ENCODE measurements at places on chromosomes 5 and 9.

DNA sequence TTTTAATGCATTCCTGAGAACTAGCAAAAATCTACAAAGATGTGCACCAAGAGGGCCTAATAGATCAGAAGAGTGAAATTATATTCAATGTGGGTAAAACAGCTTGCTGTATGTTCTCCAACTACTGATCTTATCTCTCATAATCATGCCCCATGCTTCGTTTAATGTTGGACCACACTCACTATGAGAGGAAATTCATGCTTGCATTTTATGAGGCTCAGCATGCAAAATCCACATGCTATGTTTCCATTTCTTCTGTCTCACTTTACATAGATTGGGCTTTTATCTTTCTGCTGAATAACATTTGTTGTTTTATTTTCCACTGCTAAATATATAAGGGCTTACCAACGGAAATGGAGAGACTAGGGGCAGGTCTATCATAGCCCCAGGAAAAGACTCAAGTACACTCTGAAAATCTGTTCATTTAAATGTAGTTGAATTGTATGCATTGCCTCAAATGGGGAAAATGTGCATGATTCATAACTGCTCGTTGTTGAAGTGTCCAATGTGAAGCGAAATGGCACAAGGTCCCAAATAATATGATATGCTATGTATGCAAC lies 474.2 kb downstream of the EFNA5 start:
- no peak for DNase-seq

- no peak for DNase-seq
These were observed 839.3 kb upstream of the ARRDC3 start for GRCh38 chr5:92222449-92222848.

- peak; percentile 65 for DNase-seq
These were observed 4.0 kb downstream of the RNF183 start for GRCh38 chr9:113298924-113299770.

GRCh38 chr9:33778700-33779351 lies 16.5 kb upstream of the PRSS3 start:
- peak; percentile 64 for DNase-seq

- DNase-seq, result no peak
These were observed 297.4 kb upstream of the ZNF608 start for GRCh38 chr5:125043781-125044391.

- no peak for DNase-seq
These were observed 238.7 kb downstream of the EFNA5 start for GRCh38 chr5:107431998-107432397.

- DNase-seq, result no peak
These were observed 1057.8 kb upstream of the WWC1 start for GRCh38 chr5:167233507-167234220.

- no peak for DNase-seq
These were observed 35.0 kb downstream of the RASGEF1C start for GRCh38 chr5:180173875-180174586.

DNA sequence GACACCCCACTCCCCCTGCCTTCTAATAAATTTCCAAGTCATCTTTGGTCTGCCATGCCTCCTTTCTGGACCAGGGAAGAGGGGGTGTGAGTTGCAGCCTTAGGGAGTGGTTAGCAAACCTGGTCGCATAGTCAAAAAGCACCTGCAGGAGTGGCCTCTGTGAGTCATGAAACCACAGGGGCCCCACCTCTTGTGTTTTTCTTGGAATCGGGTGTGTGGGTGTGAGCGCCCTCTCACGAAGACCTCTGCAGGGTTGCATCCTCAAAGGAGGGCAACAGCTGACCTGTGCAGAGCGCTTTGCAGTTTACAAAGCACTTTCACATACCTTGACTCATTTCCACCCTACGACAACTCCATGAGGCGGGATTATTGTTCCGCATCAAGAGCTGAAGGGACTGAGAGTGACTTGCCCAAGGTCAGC lies 36.8 kb upstream of the TEX48 start:
- no peak for DNase-seq

- no peak for DNase-seq
These were observed 177.3 kb upstream of the C9orf72 start for GRCh38 chr9:27750566-27750965.

DNA sequence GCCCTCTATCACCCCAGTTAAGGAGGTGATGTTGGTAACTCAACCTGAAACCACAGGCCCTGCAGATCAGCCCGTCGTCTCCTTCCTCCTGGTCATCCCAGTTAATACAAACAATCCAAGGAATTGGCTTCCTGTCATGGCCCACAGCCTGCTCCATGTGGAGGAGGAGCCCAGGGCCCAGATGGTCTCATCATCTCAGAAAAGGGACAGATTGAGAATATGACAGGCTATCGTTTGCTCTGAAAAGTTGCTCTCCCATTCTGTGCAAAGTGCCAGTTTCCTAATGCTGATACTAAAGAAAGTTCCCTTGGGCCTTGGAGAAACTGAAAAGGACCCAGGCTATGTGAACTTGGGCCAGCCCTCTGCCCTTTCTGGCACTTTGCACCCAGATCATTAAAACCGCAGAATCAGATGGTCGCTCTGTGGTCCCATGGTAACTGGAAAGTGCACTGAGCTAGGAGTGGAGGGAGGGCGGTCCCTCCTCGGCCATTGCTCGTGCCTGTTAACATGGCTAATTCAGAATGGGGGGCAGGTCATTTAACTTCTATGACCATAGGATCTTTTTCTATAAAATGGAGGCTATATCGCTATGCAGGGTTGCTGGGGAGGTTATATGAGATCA lies 675 bp upstream of the SPAAR start:
- DNase-seq, result no peak

DNA sequence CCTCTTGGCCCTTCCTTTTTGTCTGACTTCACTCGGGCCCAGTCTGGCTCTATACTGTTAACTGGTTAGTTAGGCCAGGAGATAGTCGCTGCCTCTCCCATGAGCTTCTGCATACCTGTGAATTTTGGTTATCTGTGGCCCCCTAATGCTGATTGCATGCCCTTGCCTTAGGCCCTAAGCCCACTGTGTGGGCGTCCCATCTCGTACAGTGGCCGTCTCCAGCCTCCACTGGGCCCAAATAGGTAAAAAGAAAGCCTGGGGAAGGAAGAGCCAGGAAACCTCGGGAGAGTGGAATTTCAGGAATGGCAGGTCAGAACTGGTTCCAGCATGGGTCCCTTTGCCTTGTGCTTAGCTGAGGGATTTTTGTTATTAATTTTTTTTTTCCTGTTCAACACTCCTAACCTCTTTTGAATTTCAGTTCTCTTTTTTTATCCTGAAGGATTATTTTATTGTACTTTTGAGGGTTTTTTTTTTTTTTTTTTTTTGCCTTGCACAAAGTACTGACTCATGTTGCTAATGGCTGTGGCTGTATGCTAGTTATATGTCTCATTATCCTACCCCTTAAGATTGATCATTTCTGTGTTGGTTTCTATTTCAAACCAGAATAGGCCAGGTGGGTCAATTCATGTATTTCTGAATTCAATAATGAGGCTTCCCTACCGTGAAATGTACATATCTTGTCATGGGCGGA lies 3.4 kb downstream of the PRRC2B start:
- DNase-seq, result no peak

DNA sequence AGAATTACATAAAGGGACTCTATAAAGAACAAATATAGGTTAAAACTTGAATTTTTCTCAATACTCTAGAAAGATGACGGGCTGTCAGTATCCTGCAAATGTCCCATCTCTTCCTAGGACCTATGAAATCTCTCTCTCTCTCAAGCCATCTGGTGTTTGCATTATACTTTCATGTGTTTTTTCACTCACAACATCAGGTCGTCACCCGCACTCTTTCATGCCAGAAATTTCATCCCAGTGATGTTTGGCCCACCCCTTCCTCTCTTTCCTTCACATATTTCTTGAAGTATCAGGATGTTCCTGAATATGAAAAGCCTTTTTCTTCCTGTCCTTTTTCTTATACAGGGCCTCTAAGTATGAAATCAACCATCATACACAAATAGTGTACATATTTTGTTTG lies 63.3 kb upstream of the GAS1 start:
- DNase-seq, result no peak

DNA sequence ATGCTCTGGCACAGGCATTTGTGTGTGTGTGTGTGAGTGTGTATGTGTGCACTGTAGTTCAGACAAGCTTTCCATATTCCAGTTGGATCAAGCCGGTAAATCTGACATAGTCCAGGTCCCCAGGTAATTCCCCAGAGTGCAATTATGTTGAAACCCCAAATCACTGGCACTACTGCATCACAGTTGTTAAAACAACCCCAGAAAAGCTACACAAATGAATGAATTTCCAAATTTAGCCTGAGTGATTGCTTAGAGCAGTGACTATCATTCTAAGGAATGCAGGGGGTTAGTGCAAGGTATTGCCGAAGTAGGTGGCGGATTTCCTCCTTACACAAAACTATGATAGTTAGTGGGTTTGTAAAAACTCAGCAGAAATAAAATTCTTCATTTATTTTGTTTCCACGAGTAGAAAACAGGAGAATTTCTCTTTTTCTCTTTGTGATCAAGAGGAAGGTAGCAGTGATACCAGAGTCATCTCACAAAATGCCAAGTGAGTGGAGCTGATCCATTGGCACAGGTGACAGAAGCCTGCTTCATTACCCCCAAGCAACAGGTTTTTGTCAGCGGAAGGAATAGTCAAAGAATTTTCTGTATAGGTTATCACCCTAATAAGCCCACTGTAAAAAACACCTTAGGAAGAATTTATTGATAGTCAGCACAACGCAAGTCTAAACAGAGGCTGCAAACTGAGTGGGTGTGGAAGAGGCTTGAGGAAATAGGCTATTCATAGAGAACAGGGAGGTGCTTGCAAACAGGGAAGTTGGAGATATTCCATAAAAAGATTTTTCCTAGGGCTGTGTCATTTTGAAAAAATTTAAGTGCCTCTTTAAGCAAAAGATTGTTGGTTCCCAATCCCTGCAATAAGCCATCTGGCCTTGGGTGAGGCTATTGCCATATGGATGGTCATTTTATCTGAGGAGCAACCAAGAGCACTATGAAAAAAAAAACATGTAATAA lies 385.1 kb downstream of the CHSY3 start:
- no peak for DNase-seq
